ENCODE measurements at places on chromosomes 2 and 18.

DNA sequence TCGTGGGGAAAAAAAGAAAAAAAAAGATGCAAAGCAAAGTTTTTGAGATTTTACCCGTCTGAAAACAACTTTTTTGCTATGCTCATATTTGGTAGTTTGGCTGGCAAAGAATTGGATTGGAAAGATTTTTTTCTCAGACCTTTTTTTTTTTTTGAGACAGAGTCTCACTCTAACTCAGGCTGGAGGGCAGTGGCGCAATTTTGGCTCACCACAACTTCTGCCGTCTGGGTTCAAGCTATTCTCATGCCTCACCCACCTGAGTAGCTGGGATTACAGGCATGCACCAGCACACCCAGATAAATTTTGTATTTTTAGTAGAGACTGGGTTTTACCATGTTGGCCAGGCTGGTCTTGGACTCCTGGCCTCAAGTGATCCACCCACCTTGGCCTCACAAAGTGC is 56.3 kb upstream of the TANC1 start:
- no peak for DNase-seq

GRCh38 chr2:129896226-129897100 is 83.0 kb upstream of the RAB6C start:
- DNase-seq: no peak

DNA sequence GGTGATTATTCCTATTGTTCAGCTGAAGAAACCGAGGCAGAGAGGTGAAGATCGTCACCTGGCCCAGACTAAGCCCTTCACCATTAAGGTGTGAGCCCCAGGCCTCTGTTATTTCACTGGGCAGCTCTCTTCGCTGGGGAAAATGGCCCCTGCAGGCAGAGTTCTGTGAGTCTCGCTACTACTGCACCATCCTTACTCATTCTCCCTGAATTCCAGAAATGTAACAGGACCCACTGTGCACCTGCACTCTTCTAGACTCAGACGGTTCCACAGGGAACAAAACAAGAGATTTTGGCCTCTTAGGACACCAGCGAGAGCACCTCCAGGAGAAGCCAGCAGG is 147.7 kb upstream of the GLI2 start:
- no peak for DNase-seq

- no peak for DNase-seq
Observed at GRCh38 chr2:120330946-120331822, 14.8 kb upstream of the INHBB start.

- no peak for DNase-seq
Observed at GRCh38 chr2:35973132-35973736, 382.3 kb upstream of the CRIM1 start.

- peak; percentile 83 for DNase-seq
Observed at GRCh38 chr2:216713691-216714336, 18.5 kb upstream of the IGFBP5 start.

DNA sequence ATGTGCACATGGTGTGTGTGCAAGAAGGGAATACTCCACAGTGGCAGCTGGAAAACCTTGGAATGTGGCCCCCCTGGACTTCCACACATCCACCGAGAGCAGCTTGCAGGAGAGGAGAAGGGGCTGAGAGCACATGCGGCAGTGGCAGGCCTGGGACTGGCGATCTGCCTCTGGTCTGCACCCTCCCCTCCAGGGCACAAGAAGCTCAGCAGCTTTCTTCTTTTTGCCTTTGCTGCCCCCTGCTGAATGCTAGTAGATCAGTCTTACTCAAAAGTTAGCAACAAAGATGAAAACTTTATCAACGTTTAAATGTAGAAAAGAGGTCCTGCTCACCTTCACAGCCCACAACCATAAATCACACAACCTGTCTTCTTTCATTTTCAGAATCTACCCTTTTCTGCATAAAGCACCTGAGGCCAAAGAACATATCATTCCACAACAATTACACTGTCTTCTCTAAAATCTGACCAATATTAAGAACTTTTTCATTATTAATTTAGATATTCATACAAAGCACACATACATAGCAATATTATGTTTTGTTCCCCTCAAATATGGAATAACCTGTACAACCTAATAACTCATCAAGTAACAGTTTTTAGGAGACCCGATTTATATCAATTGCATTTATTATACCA is 34.6 kb downstream of the TGFBRAP1 start:
- peak; percentile 28 for DNase-seq

DNA sequence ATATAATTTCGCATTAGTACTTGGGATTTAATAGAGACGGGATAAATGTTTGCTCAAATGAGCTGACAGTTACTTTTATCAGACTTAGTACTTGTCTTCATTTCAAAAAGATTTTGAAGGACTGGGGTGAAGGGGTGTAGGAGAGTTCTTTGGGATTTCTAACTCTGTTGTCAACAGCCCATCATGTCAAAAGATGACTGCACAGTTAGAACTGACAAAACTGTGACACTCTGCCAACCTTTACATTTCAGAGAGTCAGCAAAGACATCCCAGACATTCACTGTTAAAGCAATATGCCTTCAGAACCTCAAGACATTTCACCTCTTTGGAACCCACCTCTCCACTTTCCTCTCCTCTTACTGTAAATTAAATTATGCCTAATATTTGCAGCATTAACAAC is 285.4 kb upstream of the SPHKAP start:
- DNase-seq: no peak

DNA sequence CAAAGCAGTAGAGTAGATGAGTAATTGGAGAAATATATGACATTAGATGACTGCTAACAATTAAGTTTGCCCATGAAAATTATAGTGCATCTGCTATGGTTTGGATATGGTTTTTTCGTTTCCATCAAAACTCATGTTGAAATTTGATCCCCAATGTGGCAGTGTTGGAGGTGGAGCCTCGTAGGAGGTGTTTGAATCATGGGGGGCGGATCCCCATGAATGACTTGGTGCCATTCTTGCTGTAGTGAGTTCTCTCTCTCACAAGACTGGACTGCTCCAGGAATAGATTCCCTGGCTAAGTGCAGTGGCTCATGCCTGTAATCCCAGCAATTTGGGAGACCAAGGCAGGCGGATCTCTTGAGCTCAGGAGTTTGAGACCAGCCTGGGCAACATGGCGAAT is 9.7 kb upstream of the CUL3 start:
- no peak for DNase-seq

DNA sequence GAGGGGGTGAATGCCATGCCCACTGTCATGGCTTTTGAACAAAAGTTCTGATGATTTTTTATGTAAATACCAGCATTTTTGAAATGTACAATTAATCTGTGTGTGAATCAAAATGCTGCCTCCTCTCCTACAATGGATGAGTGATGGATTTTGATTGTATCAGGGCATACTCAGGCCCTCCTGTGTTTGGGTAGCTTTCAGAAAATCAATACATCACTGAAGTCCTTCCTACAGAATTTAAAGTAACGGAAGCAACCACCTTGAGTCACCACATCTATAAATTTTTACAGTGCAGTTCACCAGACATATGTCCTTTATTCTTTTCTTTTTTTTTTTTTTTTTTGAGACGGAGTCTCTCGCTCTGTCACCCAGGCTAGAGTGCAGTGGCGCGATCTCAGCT is 867.3 kb downstream of the EPHA4 start:
- DNase-seq: no peak

- no peak for DNase-seq
Observed at GRCh38 chr2:118981632-118982031, 39.6 kb downstream of the MARCO start.

- no peak for DNase-seq
Observed at GRCh38 chr2:73293534-73294171, at the start of gene EGR4. Gene EGR4, minus strand, starts transcription at chr2:73293548. Its CDS starts 231 bp downstream, at chr2:73293317.

DNA sequence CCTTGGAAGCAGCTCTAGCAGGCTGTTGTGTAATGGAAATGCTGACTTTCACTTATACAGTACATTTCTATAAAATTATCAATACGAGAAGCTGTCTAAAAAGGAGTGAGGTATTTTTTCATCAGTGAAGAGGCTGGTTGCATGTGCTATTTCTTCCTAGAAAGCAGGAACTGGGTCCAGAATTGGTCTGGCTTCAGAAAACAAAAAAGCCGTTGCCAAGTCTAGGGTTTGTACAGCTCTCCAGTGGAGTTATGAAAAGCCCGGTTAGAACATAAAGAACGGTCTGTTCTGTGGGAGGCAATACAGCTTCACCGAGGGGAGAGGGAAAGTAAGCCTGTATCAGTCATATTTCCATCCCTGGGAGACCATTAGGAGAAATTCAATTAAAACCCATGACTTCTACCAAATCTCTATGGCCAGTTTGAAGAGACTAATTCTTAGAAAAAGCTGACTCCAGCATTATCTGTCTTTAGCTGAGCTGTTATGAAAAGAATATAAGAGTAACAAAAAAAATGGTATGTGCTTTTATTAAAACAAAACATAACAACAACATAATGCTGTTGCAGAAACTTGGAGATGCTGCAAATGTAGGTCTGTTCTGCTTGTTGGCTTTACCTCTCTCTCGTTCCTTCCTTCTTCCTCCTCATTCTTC is 217.0 kb downstream of the CMPK2 start:
- no peak for DNase-seq

DNA sequence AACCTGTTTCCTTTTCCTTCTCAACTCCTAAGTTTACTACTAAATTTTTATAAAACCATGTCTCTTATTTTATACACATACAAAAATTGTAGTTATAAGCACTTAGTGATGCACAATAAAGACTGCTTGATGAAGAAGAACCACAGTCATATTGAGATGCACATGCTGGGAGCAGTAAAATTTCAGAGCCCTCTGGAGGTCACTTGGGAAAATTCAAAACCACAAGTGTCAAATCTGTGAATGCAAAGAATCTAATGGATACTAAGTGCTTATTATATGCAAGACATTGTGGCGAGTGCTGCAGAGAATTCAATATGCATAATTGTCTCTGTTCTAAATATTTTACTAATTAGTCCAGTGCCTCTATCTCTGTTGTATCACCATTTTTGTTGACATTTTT is 180.5 kb downstream of the VWC2L start:
- no peak for DNase-seq

- no peak for DNase-seq
Observed at GRCh38 chr2:105121434-105121833, 83.6 kb downstream of the MRPS9 start.

- DNase-seq: peak; percentile 78
Observed at GRCh38 chr2:43059183-43059897, 167.1 kb downstream of the ZFP36L2 start.

DNA sequence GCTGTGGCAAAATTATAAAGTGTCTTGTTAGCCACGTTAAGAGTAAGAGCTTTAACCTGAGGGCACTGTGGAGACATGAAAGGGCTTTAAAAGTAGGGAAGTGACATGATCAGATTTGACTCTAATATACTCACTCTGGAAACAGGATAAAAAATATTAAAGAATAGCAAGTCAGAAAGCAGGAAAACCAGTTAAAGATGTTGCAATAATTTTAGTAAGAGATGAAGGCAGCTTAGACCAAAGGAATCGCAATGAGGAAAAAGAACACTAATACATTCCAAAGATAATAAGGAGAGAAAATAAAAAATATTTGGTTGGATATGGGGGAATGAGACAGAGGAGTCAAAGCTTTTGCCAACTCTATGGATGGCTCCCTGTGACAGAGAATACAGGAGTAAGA is 183.8 kb downstream of the DYM start:
- DNase-seq: no peak

GRCh38 chr2:48397846-48398245 is 132.1 kb upstream of the STON1 start:
- no peak for DNase-seq

DNA sequence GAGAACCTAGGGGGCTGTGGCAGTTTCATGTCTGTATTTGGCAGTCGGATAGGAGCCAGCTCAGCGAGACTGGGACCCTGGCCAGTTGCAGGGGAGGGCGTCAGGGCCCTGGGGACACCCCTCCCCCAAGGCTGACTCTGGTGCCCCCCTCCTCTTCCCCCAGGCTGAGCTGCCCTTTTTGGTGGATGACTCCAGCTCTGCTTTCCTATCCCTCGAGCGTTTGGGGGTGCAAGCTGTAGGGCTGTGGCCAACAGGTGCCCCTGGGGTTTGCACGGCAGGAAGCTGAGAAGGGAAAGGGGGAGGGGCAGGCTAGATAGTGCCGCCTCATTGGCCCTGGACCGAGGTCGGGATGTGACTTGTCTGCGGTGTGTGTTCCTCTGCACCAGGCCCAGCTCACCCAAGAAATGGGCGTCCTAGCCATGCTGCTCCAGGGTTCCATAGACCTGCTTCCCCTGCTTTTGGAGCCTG is 26.4 kb downstream of the SPEG start:
- no peak for DNase-seq

GRCh38 chr2:174608866-174609214 is 11.2 kb upstream of the WIPF1 start:
- no peak for DNase-seq

DNA sequence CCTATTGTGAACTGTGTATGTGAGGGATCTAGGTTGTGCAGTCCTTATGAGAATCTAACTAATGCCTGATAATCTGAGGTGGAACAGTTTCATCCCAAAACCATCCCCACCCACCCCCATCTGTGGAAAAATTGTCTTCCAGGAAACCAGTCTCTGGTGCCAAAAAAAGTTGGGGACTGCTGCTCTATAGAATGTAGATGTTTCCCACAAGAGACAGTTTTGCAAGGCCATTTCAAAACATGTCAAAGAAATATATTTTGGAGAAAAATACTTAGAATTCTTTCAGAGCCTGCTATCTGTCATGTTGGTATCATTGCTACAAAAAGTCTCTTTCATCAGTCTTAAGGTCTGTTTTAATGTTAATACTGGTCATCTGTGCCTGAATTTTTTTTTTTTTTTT is 4.1 kb upstream of the SLC39A10 start:
- no peak for DNase-seq

DNA sequence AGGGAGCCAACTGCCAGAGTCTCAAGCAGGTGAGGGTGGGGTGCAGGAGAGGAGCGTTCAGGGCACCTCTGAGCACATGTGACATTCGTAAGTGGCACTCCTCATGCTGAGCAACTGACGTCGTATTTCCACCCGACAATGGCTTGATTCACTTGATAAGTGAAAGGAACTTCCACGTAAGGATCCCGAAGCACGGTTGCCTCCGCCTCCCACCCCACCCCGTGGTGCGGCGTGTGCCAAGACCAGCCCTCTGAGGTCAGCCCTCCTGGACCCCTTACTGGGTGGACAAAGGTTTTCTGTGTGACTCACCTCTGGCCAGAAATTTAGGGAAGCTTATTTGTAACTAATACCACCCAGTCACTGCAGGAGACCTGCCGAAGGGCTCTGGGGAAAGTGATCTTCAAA is 59.9 kb downstream of the AGAP1 start:
- no peak for DNase-seq

GRCh38 chr2:7427293-7428060 is 510.3 kb downstream of the RNF144A start:
- DNase-seq: peak; percentile 6

- no peak for DNase-seq
Observed at GRCh38 chr2:178377046-178377445, 73.9 kb downstream of the PRKRA start.

- DNase-seq: no peak
Observed at GRCh38 chr2:235463893-235464292, 29.9 kb upstream of the AGAP1 start.
